Astrocyte (in vitro differentiated cells and primary cell): ENCODE measurements at places on chromosomes 1 and 21. TPM values are rescaled to one million over a fixed set of nuclear protein-coding genes. Genes with fewer than 3 reads are reported as not detected.

Gene IFT25
- 25.7 and 29.4 TPM in 2 replicates for total RNA-seq

Gene RGSL1
- total RNA-seq: not detected in 2 replicates

Gene AMY2B
- 1.7 and 2.1 TPM in 2 replicates for total RNA-seq

Gene PDZK1IP1
- total RNA-seq: 0.34 TPM in 1 of 2 replicates, not detected in the other

Gene RGS18
- total RNA-seq: not detected in 2 replicates
